ENCODE measurements at places on chromosomes 12 and 14.

DNA sequence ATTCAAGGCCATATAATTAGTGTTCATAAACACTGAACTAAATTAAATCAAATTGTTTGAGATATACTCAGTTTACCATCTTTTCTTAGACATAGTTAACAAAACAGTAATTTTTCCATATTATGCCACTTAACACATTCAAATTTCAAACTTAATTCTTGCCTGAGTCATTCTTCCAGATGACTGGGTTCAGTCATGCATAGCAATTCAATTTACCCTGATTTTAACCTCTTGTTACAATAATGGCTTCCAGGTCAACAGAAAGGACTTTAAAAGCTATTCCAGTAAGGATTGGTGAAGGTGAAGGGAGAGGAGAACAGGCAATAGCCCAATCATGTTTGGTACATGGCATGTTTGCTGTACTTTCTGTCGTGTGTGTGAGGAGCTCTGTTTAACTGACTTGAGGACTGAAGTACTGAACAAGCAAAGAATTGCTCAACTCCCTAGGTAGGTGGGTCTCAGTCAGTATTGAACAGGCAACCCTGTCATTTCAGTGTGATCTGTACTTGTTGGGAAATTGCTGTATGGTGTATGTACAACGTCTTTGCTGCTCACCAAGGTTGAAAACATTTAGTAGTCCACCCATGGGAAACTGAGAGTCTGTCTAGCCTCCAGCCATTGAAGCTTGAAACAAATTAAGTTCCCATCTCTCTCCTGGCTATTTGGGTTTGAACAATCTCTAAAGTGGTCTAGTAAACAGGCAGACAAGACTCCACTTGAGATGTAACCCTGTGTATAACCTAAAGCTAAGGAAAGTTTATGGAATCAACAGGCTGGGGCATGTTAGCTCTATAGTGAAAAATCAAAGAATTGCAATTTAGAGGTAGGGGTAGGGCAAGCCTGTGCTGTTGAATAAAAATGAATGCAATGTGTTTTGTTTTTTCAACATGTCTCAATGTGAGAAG, 327.2 kb downstream of the BTG1 start:
- DNase-seq, result no peak

DNA sequence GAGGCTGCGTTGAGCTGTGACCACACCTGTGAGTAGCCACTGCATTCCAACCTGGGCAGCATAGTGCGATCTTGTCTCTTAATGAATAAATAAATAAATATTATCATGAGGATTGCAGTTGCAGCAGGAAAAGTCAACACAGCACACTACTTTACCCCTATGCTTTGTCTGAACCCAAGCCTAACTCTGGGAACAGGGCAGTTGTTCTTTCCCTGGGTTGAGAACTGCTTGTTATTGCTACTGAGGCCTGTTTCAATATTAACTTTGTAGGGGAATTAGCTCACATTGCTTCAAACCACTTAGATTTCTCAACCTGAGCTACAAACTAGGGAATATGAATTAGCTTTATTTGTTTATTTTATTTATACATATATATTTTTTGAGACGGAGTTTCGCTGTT, 102.5 kb downstream of the SCN8A start:
- DNase-seq, result no peak

DNA sequence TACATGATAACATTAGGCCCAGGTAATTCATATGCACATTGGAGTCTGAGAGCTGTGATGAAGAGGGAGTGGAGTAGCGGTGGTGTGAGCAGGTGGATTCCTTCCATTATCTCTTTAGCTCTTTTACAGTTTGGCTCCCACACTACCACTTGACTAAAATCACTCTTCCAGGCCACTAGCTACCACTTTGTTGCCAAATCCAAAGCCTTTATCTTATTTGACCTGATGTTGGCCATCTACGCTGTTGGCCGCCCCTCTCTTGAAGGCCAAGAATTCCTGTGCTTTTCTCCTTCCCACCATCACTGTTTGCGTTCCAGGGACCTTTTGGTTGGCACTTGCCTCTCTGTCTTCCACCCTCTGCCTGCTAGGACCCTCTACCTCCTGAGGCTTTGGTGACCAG, 4.0 kb upstream of the MAX start:
- no peak for DNase-seq

GRCh38 chr14:29636870-29637269, 290.8 kb downstream of the PRKD1 start:
- no peak for DNase-seq

DNA sequence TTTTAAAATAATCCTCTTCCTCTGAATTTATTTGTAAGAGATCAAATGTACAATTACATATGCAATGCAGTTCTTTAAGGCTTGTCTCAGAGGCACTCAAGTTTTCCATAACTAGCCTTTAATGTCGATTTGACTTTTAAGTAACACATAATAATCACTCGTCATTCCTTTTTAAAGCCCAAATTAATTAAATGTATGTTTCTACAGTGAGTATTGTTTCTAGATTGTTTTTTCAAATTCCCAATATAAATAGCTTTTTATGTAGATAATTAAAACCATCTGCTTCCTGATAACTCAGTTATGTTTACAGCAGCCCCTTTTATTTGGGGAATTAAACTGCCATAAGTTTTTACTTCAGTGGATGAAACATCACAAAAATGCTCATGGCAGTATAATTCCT, 185.1 kb downstream of the ETNK1 start:
- no peak for DNase-seq

DNA sequence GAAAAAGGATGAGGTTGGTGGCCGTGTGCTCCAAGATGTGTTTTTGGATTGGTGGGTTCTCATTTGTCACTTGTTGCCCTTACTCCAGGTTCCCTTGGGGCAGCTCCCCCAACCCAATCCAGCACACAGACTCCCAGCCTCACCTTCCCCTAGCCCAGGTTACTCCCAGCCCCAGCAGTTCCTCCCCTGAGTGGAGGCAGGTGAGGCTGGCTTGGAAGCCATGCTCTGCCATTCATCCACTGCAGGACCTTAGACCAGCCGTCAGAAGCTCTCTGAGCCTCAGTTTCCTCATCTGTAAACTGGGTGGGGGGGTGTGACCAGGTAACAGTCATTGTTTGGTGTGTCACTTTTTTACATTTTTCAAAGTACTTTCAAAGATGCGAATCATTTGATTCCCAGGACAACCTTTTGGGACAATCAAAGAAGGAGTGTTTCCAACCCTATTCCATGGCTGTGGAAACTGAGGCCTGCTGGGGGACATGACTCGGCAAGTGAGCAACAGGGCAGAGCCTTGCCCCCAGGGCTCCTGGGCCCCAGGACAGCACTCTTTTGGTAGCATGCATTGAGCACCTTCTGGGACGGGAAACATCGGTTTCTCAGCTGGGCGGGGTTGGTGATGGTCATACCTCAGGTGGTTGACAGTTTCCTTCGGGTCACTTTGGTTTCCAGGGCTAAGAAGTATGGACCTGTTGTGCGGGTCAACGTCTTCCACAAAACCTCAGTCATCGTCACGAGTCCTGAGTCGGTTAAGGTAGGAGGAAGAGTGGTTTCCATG, 7.2 kb downstream of the CYP46A1 start:
- no peak for DNase-seq

DNA sequence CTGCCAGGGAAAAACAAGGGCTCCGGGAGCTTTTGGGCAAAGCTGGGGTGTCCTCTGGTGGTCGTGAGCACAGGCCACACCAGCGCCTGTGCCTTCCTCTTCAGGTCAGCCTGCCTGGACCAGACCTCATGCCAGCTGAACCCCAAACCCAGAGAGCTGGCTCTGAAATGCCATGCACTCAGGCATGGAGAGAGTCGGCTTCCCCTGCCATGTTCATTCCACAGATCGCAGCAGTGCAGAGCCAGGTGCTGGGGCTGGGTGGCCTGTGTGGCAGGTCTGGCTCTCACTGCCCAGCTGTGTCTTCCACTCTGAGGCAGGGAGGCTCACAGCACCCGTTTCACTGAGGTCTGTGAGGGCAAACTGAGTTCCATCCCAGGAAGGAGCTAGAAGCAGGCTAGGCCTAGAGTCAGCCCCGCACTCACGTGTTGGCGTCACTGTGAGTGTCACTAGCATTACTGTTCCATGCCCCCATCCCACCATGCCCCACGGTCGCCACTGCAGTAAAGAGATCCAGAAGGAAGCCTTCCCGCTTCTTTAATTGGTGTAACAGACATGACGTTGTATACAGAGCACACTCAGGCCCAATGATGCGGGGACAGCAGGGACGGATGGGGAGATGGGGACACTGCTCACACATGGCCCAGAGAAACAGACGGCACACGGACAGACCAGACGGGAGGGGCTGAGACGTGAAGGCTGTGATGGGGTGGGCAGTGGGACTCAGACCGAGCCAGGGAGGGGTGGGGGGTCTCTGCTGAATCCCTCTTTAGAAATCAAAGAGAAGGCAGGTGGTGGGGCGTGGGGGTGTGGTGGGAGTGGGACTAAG, 2.7 kb downstream of the ARL6IP4 start:
- DNase-seq, result no peak

- DNase-seq, result no peak
These were observed 41.2 kb downstream of the AEBP2 start for GRCh38 chr12:19480459-19480858.

- no peak for DNase-seq
These were observed 471.2 kb upstream of the ATXN7L3B start for GRCh38 chr12:74066476-74066875.

DNA sequence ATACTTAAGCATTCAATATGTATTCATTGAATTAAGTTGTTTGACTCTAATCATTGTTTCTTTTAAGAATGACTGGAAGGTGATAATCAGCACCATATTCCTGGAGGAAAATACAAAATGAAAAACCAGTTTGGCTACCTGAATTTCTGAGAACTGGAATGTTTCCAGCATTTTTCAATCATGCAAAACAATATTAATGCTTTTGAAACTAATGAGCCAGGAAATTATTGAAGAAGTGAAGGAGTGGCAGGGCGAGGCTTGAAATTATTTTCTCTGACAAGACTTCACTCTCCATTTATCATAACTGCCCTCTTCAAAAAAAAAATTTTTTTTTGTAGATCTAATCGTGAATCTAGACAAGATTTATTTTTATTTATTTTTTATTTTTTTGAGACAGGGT, 19.0 kb downstream of the TMEM19 start:
- DNase-seq, result no peak

DNA sequence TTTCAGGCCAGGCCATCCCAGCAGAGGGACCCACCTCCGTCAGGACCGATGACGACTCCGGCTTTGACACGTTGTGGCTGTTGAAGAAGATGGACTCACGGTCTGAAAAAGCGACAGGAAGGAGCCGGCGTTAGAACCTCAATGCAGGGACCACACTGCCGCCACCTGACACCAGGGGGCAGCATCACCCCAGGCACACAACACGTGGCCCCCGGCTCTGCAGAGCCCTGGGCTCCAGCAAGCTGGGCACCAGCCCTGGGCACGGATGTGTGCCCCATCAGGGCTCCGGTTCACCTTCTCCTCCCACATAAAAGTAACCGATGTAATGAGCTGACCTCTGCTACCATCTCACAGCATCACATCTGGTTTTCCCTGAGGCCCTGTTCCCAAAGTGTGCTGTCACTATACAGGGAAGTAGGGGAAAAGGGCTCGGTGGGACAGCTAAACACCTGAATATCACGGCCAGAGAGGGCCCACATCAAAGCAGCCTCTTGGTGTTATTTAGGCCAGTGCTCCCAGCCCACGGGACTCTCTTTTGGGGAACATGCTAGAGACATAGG, 29.0 kb downstream of the CHGA start:
- peak; percentile 82 for DNase-seq

DNA sequence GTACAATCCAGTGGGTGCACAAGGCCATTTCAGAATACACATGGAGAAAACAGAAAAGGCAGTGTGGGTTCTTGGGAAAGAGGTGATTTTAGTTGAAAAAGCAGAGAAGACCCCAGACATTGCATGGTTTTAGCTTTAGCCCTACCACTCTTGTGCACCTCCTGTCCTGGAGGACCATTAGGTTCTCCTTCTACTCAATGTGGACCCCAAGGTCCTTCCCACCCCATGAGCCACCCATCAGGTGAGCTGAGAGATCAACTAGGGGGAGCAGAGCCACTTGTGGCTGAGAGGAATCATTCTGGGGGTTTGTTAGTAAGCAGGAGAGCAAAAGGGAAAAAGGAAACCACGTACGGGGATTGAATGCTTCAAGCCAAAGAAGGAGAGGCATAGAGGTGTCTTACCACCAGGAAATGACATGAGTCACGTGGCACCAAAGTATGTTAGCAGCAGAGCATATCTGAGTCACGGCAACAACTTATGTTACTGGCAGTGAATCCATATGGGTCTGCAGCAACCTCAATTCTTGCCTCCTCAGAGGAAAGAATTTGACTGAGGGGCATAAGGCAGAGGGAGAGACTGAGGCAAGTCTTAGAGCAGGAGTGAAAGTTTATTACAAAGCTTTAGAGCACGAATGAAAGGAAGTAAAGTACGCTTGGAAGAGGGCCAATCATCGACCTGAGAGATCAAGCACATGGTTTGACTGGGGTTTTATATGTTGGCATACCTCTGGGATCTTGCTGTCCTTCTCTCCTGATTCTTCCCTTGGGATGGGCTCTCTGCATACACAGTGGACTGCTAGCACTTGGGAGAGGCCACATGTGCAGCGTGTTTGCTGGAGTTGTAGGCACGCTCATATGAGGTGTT, 73.9 kb downstream of the HSD17B6 start:
- DNase-seq, result peak; percentile 11

- DNase-seq, result no peak
These were observed 190.7 kb downstream of the EXOC5 start for GRCh38 chr14:57078054-57078453.

DNA sequence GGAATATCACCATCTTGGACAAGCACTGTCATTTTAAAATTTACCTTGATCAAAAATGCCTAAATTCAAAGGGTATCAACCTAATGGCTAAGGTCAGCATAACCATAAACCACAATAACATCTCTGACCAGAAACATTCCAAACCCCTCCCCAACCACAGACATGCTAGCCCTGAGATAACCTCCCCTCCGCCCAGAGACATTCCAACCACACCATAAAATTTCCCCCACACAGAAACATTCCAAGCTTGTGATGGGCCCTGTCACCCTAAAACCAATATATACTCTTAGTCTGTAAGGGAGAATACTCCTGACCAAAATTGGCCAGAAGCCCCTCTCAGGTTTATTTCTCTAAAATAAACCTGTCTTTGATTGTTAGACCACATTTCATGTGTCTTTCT, 17.7 kb downstream of the EPYC start:
- DNase-seq, result no peak

GRCh38 chr12:24600996-24601395, 347.9 kb downstream of the BCAT1 start:
- DNase-seq, result no peak

- no peak for DNase-seq
These were observed 33.8 kb upstream of the IRF2BPL start for GRCh38 chr14:77062261-77062660.

- no peak for DNase-seq
These were observed 614 bp upstream of the MARK3 start for GRCh38 chr14:103384450-103385151.

GRCh38 chr12:84910549-84911241, 1.9 kb downstream of the SLC6A15 start:
- DNase-seq, result no peak

GRCh38 chr12:96402061-96402460, 1.8 kb upstream of the CDK17 start:
- no peak for DNase-seq

- DNase-seq, result peak; percentile 37
These were observed 57.9 kb downstream of the TRPV4 start for GRCh38 chr12:109775172-109775881.

GRCh38 chr14:30608533-30609006, 13.5 kb upstream of the SCFD1 start:
- DNase-seq, result no peak

GRCh38 chr12:132071040-132071810, 72.9 kb downstream of the DDX51 start:
- DNase-seq, result no peak

All from stimulated activated CD4-positive, alpha-beta T cell treated with anti-CD3 and anti-CD28 coated beads, Interleukin-12 subunit alpha, Interleukin-12 subunit beta, amount 100 ng/mL, for 24 hours (primary cell).